RPMI7951 (cell line): ENCODE measurements at places on chromosomes 12 and 14. TPM values are rescaled to one million over a fixed set of nuclear protein-coding genes. Genes with fewer than 3 reads are reported as not detected.

Gene RNASE3
- total RNA-seq: not detected in 2 replicates

Gene CCDC184
- 0.20 and 0.24 TPM in 2 replicates for total RNA-seq

Gene PLEKHD1
- not detected in 2 replicates for total RNA-seq

Gene MGAT4C
- not detected in 2 replicates for total RNA-seq

Gene ITGA7
- 11.4 and 15.1 TPM in 2 replicates for total RNA-seq

Gene CTSG
- not detected in 2 replicates for total RNA-seq

Gene CACNA2D4
- 0.24 TPM in 1 of 2 replicates, not detected in the other for total RNA-seq

Gene SAMD15
- 0.84 and 1.7 TPM in 2 replicates for total RNA-seq

Gene NRXN3
- 0.24 and 0.29 TPM in 2 replicates for total RNA-seq

Gene PRH2
- not detected in 2 replicates for total RNA-seq

Gene ITGB7
- 0.96 and 1.1 TPM in 2 replicates for total RNA-seq

Gene FAM90A1
- not detected in 2 replicates for total RNA-seq

Gene ZNF10
- 1.6 and 4.7 TPM in 2 replicates for total RNA-seq
